AG09319 (cell line): ENCODE measurements at places on chromosomes 2 and 18.
A peak's percentile ranks its signal among the peaks of the same experiment; 100 is the strongest.

DNA sequence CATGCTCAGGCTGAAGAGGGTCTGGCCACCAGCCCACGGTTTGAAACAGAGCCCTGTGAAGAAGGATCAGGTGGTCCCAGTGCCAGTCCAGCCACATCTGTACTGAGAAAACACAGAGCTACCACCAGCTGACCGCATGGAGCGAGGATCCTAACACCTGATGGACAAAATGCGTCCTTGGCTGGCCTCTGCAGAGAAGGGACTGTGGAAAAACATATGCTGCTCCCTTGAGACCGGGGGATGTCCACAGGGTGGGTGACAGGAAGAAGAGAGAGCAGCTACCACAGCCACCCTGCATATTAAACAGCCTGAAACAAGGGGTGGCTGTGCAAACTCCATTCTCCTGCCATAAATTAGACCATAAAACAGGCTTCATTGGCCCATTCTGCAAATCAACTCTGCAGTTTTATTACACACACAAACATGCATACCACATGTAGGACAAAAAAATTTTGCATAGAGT lies 137.2 kb downstream of the BCL2 start:
- DNase-seq: no peak

- no peak for DNase-seq
These were observed 577 bp downstream of the MOGAT1 start for GRCh38 chr2:222672068-222672401.

DNA sequence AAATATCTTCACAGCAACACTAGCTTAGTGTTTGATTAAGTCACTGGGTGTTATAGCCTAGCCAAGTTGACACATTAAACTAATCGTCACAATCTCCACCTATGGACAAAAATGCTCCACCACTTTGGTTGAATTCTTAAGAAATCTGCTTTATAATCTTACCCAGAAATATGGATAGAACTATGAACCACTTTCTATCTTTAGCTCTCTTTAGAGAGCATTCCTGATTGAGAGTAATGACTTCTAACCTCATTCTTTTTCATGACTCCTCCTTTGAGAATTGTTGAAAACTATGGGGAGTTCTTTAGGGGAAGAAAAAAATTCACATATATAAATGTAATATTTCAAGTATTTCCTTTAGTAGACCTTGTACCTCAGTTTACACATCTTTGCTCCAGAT lies 1282.2 kb upstream of the ZEB2 start:
- no peak for DNase-seq

- no peak for DNase-seq
These were observed 40.7 kb downstream of the POMC start for GRCh38 chr2:25127646-25128045.

DNA sequence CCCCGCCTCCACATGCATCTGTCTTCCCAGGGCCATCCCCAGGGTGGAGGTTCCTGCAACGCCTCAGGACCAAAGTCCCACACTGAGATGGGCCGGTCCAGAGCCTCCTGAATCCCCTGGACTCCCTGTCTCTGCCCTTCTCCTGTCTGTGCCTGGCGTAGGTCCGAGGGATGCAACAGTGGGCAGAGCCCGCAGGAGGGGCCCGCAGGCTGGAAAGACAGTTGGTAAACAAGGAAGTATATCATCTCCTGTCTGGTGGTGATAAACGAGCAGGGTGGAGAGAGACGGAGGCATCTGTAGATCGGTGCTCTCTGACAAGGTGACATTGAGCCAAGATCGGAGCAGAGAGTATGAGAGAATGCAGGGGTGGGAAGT lies 72.6 kb upstream of the RAB6C start:
- DNase-seq: no peak

GRCh38 chr2:208311954-208312353 lies 45.9 kb downstream of the PIKFYVE start:
- no peak for DNase-seq

- no peak for DNase-seq
These were observed 23.6 kb downstream of the ZEB2 start for GRCh38 chr2:144496092-144496976.

GRCh38 chr2:173898996-173899395 lies 66.2 kb downstream of the SP3 start:
- no peak for DNase-seq

- no peak for DNase-seq
These were observed 524.7 kb upstream of the ACVR2A start for GRCh38 chr2:147320146-147320545.

- no peak for DNase-seq
These were observed 27.9 kb upstream of the SPTBN1 start for GRCh38 chr2:54428108-54428831.

DNA sequence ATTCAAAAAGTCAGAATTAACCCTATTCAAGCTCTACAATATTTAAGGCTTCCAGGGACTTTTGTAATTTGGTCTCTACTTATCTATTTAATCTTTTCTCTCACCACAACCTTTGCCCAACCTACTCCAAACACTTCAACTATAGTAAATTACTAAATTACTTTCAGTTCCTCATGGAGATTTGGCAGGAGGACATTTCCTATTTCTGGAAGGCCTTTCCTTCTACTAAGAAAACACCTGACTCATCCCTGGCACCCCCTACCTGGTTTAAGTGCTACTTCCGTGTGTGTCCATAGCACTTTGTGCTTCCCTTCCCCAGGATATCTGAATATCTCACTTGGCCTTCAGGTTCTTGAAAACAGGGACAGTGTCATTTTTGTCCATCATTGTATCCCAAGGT lies 96.3 kb downstream of the UPP2 start:
- no peak for DNase-seq

- peak; percentile 43 for DNase-seq
These were observed 569 bp downstream of the PDK1 start for GRCh38 chr2:172556284-172557033.

- no peak for DNase-seq
These were observed 128.0 kb downstream of the NFATC1 start for GRCh38 chr18:79523736-79524180.
